CD4-positive, alpha-beta T cell treated with Interferon alpha-2 for 1 hour (primary cell): ENCODE measurements at places on chromosomes 7 and 10.

GRCh38 chr10:3090914-3091787 is 23.8 kb downstream of the PFKP start:
- no peak for DNase-seq

- DNase-seq = no peak
Measured at GRCh38 chr7:107014387-107015023, 30.0 kb upstream of the PRKAR2B start.

DNA sequence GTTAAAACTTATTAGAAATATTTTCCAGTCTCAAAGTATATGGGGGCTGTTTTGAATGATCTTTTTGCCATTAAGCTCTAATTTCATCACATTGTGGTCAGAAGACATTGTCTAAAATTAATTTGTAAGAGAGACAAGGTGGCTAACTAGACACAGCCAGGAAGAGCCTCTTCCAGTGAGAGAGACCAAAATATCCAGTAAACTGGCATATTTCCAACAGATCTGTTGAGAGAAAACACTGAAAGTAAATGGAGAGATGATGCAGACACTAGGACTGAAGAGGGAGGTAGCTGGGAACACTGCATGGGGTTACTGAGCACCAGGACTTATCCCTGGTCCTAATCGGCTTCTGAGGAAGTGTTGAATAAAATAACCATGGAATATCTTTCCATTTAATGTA is 101.5 kb upstream of the TAS2R16 start:
- no peak for DNase-seq

- no peak for DNase-seq
Measured at GRCh38 chr10:9643782-9644181, 1373.9 kb upstream of the CELF2 start.

DNA sequence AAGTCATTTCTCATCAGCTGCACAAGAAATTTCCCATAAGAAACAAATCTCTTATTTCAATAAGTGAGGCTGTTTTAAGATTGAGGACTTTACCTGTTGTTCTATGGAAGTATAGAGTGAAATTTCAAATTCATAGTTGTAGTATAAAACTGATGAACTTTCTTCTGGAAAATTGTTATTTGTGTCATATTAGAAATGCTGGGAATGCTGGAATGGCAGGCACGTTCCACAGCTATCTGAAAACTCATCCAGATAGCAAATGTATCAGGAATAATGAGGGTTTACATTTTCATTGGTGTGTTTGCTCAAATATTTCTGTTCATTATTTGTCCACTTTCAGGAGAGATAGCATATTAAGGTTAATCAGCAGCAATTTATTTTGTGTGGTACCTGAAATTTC is 40.8 kb downstream of the CPED1 start:
- DNase-seq = no peak

DNA sequence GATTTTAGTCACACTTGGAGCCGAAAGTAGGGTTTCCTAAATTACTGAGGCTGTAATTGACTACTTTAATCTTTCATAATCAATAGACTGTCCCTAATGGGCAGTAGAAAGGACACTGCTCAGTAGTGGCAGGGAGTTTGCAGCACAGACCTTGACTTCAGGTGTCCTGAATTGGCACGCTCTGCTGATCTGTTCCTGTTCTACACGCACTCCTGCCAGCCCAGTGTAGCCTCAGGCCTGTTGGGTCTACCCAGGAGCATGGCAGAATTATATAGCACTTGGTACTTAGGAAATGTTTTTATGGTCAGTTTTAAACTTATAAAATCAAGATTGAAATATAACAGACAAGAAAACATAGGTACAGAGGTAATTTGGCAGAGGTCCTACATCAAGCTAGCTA is 9.0 kb downstream of the EIF4H start:
- no peak for DNase-seq

- no peak for DNase-seq
Measured at GRCh38 chr10:31926765-31927564, 1.7 kb downstream of the ARHGAP12 start.

DNA sequence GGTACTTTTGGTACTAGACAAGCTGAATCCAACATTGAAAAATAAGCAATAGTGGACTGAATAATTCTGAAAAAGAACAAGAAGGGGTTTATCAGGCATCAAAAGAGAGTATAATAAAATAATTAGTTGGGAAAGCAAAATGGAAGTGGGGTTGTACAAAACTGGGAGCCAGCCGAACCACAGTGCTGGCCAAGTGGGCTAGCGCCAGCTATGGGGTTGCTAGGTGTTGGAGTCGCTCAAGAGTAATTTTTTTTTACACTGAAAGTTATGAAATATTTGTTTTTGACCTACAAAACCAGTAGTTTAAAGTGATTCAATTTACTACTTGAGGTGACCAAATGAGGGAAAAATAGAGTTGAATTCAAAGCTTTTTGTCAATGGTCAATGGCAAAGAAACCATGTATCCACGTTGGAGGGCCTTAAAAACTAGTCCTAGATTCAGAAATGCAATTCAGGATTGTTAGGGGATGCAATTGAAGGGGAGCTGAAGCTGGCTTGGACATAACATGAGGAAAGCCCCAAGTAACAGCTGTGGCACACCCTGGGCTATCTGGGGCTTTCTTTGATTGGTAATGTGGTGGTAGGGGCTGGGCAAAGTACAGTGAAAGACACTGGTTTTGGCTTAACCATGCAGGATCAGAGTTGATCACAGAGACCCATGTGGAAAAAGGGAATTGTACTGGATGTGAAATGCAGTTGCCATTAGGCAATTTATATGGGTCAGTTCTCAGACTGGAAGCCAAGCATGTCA is 28.3 kb upstream of the MSMB start:
- no peak for DNase-seq

GRCh38 chr7:27116962-27117886 is 13.3 kb downstream of the HOXA4 start:
- no peak for DNase-seq

DNA sequence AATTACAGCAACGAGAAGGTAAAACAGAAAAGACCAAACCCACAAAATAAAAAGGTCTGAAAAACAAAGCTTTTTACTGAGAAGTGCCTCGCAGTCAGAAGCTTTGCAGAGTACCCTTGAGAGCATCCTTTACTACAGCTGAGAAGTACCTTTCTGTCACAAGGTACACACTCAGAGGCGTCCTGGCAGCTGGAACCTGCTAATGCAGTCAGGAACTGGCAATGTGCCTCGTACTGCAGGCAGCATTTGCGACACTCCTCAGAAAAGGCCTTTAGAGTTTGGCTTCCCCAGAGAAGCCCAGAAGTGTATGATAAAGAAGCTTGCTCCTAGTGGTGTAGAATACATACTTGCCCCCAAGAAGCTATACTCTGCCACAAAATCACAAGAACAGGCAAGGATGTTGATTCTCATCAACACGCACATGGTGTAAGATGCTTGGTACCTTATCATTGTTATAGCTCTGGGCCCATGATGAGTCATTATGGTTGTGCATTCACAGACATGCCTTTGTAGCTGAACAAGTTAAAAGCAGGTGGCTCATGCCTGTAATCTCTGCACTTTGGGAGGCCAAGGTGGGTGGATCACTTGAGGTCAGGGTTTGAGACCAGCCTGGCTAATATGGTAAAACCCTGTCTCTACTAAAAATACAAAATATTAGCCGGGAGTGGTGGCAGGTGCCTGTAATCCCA is 2.0 kb upstream of the GTPBP4 start:
- DNase-seq = no peak

GRCh38 chr7:105678811-105679495 is 97.7 kb upstream of the EFCAB10 start:
- peak; percentile 36 for DNase-seq

- DNase-seq = no peak
Measured at GRCh38 chr10:124049484-124049883, 43.9 kb downstream of the CHST15 start.

DNA sequence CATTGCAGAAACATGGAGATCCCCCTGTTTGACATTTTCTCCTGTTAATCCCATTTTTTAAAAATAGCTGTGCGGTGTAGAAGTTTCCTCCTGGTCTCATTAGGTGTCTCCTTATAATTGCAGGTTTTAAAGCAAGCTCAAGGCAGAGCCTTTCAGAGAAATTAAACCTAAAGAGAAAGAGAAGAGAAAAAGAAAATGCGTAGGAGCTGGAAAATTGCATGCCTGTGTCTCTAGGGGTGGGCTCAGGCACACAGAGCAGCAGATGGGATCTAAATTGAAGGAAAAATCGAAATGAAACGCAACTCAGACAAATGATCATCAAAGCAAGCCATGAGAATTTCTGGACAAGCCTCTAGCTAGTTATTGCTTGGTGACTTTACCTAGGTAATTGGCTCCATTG is 40.1 kb downstream of the GPR26 start:
- no peak for DNase-seq

DNA sequence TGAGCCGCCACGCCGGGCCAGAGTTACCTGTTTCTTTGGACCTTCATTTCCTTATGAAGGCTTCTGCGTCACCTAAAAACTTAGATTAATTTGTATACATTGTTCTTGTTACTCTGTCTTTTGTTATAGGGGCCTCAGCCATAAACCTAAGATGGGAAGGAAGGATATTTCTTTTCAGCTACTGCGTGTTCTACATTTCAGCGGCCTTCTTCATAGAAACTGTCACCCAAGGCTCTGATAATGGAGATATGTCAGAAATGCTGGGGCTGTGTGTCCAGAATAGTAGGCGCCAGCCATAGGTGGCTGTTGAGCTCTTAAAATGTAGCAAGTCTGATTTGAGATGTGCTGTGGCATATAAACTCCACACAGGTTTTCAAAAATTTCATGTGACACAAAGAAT is 52.9 kb downstream of the HK1 start:
- DNase-seq = no peak

- no peak for DNase-seq
Measured at GRCh38 chr10:47383261-47384147, 589 bp downstream of the ZNF488 start.
